NCI-H2081 treated with DMSO at 0.1 percent for 48 hours (cell line): ENCODE measurements at places on chromosomes 7 and 10.
A peak's percentile ranks its signal among the peaks of the same experiment; 100 is the strongest.

GRCh38 chr7:130365511-130366441, 14.5 kb upstream of the CPA1 start:
- DNase-seq = peak; percentile 100

DNA sequence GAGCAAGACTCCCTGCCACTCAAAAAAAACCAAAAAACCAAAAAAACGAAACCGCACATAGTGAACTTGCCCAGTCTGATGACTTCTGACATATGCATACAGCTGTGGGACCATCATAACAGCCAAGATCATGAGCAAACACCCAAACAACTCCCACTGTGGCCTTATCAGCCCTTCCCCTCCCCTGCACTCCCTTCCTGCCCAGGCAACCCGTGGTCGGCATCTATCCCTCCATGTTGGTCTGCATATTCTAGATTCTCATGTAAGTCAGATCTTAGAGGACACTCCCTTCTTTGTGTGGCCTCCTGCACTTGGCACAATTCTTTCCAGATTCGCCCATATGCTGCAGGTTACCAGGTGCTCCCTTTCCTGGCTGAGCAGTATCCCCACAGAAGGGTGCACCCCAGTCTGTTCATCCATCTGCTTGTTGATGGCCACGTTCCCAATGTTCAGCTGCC, 72.8 kb downstream of the GNA12 start:
- DNase-seq = no peak

GRCh38 chr10:71267508-71268240, 51.4 kb upstream of the SLC29A3 start:
- no peak for DNase-seq

DNA sequence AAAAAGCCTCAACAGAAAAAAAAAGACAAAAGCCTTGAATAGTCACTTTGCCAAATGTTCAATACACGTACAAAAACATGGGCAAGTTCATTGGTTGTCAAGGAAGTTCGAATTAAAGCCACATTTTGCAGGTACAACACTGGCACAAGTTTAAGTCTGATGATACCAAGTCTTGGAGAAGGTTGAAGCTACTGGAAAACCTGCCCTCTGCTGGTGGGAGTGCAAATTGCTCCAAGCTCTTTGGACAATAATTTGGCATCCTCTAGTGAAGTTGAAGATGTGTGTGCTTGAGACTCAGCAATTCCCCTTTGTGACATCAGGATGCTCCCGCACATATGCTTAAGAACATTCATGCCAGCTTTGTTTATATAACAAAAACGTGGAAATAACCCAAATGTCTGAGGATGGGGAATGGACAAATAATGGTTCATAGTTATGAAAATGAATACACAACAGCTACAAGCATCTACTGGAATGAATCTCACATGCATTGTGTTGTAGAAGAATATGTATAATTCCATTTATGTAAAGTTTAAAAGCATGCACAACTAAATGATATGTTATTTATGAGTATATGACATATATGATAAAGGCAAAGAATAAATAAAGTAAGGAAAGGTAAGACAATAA, 120.0 kb upstream of the PLPP4 start:
- no peak for DNase-seq

DNA sequence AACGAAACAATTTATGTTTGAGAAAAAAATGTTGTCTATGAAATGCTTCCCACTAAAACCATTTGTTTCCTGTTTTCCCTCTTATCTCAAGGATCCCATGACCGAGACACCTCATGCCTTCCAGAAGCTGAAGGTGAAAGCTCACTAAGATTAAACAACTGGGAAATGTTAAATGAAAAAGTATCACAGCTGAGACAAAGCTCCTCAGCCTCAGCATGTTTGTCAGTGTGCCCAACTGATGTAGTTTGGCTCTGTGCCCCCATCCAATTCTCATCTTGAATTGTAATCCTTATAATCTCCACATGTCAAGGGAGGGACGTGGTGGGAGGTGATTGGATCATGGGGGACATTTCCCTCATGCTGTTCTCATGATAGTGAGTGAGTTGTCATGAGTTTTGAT, 327.3 kb downstream of the HTR7 start:
- DNase-seq = no peak

DNA sequence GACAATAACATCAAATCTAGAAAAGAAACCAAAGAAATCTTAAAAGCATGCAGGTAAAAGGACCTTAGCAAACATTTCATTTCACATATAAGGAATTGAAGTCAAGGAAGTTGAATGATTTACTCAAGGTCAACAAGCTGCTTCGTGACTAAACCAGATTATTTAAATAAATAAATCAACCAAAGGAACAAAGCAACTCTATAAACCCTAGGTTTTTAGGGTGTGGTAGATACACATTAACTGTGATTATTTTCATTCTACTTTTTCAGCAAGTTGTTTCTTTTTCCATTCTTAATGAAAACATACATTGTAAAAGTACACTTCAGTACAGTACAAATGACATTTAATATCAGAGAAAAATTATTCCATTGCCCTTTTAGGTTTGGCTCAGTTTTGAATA, 382.0 kb upstream of the STEAP1 start:
- DNase-seq = no peak

GRCh38 chr7:38880035-38880434, 29.0 kb downstream of the VPS41 start:
- DNase-seq = no peak

DNA sequence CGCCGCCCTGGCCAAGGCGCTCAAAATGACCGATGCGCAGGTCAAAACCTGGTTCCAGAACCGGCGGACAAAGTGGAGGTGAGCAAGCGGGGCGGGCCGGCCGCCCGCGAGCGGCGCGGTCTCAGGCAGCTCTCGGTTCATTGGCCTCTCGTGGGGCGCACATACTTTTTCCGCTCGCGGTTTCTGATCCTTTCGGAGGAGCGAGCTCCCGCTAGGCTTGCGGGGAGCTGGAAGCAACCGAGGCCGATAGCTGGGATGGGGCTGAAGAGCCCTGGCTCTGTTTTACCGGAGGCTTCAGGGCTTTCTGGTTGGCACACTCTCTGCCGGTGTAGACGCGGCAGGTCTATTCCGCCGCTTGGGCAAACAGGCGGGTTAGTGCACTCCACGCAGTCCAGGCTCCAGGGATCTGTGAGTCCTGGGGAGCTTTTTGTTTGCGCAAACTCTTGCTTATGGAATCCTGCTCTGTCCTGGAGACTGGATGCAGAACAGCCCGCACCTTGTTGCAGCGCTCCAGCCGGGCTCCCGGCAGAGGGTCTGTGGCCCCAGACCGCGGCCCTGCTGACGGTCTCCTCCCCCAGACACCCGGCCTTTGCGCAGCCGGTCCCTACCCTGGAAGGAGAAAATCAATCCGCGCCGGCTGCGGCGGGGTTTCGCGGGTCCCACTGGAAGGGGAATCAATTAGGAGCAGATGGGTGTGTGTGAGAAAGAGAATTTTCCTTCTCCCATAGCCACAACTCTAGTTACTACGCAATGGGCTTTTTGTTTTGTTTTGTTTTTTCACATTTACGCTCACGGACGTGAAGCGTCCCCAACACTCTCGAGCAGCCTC, 3.4 kb downstream of the TLX1 start:
- no peak for DNase-seq

- no peak for DNase-seq
Measured at GRCh38 chr7:4159761-4160554, 522.1 kb upstream of the FOXK1 start.

GRCh38 chr10:84683550-84683949, 355.2 kb downstream of the CCSER2 start:
- DNase-seq = no peak

- DNase-seq = no peak
Measured at GRCh38 chr7:52857367-52857766, 178.1 kb upstream of the POM121L12 start.

GRCh38 chr7:55587687-55588378, 15.5 kb upstream of the VOPP1 start:
- DNase-seq = no peak

DNA sequence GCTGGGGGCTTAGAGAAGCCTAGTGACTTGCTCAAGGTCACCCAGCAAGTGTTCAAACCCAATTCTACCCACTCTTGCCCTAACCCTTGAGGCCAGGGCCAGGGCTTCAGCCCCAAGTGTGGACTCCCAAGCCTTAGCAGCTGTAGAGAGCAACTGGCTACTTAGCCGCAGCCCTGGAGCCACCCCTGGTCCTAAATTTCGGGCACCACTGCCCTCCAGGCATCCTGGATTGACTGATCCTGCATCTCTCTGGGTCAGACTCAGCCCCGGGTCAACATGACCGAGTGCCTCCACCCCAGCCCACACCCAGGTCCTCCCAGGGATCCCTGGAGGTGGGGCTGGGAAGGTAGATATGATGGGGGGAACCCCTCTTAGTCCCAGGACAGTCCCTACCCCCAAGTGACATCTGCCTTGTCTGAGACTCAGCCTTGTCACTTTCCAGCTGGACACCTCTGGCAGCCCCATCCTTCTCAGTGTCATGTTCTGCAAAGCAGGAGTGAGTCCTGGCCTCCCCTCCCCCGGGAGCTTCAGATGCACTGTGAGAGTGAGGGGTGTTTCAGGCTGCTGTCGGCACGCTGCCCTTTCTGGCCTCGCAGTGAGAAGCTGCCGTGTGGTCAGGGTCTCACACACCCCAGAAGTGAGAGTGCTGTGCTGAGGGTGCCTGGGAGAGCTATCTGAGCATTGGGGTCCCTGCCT, 89.8 kb downstream of the ZMIZ1 start:
- no peak for DNase-seq

DNA sequence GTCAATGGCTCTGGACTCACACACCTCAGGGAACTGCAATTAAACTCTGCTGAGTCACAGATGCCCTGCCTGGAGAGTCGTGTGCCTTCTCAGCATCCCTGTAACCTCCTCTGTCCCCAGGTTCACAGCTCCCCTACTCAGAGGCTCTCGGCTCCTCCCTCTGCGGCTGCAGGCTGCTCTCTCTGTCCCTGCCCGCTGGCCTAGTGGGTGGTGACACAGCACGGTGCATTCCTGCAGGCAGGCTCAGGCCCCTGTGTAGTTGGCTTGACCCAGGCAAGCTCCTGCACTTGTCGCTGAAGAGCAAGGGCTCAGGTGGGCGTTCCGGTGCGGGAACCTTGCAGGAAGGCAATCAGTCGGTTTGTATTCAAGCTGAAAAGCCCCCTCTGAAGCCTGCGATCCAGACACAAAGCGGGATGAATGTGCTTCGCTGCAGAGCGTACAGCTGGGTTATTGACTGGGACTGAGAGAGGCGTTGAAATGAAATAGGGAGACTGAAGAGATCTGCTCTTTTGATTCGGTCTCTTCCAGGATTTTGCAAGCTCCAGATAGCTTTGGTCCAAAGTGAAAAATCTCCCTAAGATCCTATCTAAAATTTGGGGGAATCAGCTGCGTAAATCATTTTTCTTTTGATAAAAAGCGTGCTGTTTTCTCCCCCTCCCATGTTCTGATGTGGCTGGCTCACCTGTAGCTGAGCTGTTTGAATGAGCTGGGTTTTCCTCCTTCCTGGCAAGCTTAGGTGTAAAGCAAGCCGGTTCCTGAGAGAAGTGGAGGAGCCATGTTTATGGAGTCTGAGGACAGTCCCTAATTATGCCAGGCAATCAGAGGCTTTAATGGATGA, 208.7 kb upstream of the PHYHIPL start:
- DNase-seq = no peak

- no peak for DNase-seq
Measured at GRCh38 chr10:3710764-3711163, 74.2 kb downstream of the KLF6 start.

DNA sequence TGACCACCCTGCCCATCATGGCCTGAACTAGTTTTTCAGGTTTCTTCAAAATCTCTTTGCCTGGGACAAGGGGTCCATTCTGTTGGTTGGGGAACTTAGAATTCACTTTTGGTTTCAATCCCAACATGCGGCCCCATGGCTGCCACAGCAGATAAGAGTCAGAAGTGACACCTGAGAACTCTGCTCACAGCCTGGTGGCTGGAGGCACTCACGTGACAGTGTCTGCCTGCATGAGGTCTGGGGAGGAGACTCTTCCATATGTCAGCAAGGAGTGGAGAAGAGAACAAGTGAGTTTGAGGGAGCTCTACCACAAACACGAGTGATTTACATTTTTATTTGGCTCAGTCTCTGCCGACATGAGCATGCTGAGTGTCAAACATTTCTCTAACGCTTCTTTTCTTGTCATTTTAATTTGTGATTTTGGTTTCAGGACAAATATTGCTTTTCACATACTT, 370.4 kb downstream of the TNS3 start:
- no peak for DNase-seq

DNA sequence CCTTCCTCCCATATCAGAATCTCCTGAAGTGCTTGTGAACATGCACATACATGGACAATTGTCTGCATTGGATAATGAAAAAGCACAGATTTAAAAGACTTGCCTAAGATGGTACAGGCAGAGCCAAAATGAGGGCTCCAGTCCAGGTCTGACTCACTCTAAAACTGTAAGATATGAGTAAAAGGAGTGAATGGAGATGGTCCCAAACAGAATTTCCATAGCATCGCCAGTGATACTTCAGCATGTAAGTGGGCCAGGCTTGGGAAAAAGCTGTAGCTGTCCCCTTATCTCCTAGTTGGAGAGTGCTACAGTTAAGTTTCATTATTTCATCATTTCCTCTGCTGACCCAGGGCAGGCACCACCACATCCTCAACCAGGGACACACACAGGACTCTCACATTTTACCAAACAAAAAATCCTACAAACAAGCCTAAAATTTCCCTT, 26.4 kb upstream of the IL6 start:
- no peak for DNase-seq

- no peak for DNase-seq
Measured at GRCh38 chr7:91800389-91800788, 80.1 kb downstream of the MTERF1 start.

DNA sequence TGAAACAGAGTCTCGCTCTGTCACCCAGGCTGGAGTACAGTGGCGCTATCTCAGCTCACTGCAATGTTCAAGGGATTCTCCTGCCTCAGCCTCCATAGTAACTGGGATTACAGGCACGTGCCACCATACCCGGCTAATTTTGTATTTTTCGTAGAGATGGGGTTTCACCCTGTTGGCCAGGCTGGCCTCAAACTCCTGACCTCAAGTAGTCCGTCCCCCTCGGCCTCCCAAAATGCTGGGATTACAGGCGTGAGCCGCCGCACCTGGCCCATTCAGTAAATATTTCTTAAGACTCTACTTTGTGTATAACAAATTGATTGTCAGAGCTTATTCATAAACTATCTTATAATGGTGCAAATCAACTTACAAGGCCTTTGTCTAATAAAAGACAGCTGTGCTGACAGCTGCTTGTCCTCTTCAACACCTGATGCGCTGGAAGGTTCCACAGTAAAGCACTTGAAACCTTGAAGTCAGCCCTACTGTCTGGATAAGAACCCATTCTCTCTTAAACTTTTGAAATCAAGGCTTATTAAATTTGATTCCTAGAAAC, 14.7 kb downstream of the ECHDC3 start:
- DNase-seq = no peak

DNA sequence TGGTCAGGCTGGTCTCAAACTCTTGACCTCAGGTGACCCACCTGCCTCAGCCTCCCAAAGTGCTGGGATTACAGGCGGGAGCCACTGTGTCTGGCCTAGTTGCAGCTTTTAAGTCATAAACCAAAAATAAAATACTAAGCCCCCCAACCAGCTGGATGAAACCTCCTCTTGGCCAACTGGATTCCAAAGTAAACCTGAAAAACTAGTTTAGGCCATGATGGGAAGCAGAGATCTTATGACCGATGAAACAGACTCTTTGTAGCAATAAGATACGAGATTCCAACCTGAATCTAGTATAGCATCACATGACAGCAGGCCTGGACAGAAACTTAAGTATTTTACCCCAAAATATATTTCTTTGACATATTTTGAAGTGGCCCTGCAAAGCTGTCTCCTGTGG, 9.1 kb upstream of the MCM10 start:
- DNase-seq = no peak

GRCh38 chr10:61612009-61612408, 50.7 kb upstream of the CABCOCO1 start:
- no peak for DNase-seq
